Activated naive CD8-positive, alpha-beta T cell treated with anti-CD3 and anti-CD28 coated beads for 36 hours (primary cell): ENCODE measurements at places on chromosomes 16 and 17. TPM values are rescaled to one million over a fixed set of nuclear protein-coding genes. Genes with fewer than 3 reads are reported as not detected.

DNA sequence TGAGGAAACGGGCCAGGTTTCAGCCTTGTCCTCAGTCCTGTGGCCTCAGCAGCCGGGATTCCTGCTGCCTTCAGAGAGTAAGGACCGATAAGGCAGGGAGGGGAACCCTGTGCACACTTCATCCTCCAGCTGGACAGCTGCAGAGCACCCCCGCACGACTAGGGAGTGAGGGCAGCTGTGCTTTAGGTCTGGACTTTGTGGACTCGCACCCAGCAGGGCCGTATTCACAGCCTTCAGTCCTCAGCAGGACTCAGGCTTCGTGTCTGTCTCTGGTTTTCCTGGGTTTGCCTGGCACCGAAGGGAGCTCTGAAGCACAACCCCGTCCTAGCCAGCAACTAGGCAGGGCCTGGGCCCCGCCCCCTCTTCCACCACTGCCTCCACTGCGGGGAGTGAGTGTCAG, 45.8 kb upstream of the CACNG5 start:
- DNase-seq: no peak

DNA sequence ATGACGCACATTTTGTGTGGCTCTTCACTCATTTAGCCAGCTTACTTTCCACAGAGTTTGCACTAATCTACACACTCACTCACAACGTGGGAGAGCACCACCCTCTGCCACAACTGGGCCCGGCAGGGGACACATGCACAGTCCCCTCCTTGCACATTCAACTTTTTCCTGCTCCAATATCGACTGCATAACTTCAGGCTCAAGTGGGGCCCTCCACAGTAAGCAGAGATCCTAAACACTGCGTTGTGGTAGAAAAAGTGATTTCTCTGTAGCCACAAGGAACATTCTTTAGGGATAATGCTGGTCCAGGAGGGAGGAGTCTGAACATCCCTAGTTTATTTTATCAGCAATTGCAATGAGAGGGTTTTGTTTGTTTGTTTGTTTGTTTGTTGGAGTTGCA, 40.0 kb downstream of the MRPS23 start:
- DNase-seq: no peak

- no peak for DNase-seq
These were observed 52.7 kb downstream of the ARSG start for GRCh38 chr17:68343976-68344375.

DNA sequence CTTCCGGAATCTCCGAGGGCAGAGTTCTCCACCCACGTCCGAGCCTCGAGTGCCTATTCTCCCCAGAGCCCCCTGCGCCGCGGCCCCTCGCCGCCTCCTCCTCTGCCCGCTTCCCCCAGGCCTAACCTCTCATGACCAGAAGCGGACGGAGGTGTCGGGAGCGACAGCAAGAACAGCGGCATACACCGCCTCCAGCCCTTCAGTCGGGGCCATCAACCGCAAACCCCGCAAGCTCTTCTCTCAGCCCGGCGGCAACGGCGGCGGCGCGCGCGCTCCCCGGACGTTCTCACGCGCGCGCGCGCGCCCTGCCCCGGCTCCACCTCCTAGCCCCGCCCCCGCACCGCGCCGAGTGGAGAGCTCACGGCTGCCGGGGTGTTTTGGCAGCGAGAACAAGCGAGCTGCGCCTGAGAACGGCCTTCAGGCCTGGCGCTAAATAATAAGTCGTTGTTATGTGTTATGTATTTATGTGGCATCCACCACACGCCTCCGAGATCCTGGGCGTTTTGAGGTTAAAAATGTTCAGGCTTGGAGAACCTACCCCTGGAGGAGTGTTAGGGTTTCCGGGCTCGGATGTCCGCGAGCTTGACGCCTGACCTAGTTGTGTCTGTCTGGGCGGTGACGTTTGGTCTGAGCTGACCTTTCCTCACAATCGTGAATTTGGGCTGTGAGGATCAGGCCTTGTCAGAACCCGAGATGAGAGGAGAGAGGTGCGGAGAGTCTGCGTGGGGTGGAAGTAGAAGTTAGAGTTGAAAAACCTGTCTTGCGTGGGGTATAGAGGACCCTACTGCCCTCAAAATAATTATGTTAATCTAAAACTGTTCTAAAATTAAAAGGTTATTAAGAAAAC, at the start of gene RNFT1:
TSS of gene RNFT1 (minus strand) at position 259 of the 847 bp plus-strand sequence. CDS start at position 182, 77 bp downstream.
- peak; percentile 93 for DNase-seq

DNA sequence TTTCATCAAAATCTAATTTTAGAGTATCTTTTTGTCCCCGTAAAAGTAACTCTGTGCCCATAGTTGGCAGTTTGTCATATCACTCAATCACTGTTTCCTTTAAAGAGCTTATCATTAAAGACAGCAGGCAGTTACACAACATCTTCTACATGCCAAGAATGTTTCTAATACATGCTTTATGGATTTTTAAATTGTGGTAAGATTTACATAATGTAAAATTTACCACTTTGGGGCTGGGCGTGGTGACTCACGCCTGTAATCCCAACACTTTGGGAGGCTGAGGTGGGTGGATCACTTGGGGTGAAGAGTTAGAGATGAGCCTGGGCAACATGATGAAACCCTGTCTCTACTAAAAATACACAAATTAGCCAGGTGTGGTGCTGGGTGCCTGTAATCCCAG, 687.2 kb downstream of the WWOX start:
- DNase-seq: no peak

DNA sequence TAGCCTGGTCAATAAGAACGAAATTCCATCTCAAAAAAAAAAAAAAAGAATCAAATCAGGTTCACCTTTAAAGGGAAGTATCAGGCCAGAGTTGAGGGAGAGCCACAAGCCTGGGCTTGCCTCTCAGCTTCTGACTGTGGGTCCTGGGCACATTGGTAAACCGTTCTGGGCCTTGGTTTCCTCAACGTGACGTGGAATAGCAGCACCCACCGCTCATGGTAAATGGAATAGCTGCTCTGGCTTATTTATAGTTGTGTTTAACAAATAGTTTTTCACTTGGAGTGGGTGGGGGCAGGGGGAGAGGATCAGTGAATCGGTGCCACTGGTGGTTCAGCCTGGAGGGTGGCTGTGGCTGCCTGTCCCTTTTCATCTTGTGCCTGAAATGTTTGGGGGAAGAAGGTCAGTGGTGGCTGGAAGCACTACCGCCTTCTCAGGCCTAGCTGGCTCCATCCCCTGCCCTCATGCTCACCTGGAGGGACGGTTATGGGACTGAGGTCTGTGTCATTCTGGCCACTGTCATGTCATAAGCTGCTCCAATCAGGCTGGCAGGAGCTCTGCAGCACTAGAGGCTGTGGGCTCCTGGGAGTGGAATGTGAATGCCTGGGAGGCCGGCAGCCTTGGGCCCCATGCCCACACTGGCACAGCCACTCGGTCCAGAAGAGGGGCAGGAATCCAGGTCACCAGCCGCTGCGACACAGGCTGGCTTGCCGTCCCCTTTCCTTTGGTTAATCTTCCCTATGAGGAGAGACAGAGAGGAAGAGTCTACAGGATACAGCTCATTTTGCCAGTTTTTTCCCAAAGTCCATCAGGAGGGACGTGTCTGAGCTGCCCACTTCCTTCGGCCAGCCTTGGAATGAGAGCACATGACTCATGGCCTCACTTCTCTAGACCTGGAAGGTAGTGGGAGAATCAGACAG, 27.0 kb downstream of the CCR7 start:
- DNase-seq: no peak

DNA sequence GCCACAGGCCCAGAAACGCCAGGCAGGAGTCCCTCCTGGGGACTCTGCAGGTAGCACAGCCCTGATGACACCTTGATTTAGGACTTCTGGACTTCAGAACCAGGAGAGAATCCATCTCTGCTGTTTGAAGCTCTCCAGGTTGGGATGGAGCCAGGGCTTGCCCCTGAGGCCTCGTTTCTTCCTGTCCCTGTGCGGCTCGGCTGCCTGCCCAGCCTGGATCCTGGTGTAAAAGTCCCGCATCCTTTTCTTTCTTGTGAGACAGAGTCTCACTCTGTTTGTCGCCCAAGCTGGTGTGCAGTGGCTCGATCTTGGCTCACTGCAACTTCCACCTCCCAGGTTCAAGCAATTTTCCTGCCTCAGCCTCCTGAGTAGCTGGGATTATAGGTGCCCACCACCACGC, 17.9 kb upstream of the CBX4 start:
- DNase-seq: no peak

DNA sequence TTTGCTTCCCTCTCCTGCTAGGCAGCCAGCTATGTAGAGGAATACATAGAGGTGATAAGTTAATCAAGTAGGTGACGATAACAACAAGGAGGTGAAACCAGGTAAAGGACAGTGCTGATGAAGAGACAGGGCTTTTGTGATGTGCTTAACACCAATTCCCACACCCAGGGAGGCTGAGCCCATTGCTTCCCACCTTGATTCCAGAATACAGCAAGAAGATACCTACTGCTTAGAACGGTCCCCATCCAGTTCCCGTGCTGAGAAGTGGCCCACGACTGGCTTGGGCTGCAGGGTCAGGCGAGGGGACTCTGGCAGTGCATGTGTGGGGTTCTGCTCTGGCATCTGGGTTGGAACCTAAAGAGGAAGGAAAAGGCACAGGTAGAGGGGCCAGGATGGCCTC, 16.1 kb upstream of the GFAP start:
- DNase-seq: no peak

DNA sequence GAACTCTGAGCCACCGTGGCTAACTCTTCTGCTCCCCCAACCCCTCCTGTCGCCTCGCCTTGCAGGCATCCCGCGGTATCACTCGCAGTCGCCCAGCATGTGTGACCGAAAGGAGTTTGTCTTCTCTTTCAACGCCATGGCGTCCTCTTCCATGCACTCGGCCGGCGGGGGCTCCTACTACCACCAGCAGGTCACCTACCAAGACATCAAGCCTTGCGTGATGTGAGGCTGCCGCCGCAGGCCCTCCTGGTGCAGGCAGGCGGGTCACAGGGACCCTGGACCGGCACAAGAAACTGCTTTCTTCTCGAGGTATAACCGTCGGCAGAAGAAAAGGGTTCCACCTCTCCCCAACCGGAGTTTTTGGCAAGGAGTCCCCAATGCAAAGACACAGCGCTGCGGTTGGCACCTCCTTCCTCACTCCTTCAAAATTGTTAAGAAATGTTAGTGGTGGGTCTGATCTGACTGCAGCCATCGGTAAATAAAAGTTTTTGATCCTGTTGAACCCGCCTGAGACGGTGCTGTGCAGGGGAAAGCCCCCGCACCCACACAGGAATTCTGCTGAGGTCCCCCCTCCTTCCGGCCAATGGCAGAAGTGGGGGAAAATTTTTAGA, 2.6 kb downstream of the FOXF1 start:
- no peak for DNase-seq

DNA sequence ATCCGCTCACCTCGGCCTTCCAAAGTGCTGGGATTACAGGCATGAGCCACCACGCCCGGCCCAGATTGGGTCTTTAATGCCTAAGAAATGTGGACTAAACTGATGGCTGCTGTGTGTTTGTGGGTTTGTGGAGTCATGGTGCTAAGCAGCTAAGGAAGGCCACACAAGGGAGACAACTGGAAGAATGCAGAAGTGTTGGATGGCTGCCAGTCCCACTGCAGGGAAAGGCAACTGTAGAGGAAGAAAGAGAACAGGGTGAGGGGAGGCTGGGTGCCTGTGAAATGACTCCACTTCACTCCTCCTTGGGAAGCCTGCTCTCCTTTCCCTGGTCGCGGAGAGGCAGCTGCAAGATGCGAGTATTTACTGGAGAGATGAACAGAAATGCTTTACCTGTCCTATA, 23.5 kb upstream of the SIAH1 start:
- no peak for DNase-seq

DNA sequence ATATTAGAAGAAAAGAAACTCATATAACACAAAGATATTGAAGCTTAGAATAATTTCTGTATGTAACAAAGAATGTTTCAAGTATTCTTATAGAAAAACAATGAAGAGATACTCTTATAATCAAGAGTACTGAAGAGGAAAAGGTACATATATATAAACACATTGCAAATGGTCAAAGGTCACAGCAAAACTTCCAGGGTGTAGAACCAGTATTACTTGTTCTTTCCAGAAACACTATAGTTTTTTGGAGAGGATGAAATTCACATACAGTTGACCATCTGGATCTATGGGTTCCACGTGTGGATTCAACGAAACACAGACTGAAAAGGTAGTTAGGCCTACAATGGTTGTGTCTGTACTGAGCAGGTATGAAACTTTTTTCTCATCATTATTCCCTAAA, 22.6 kb downstream of the PRPSAP1 start:
- DNase-seq: no peak

DNA sequence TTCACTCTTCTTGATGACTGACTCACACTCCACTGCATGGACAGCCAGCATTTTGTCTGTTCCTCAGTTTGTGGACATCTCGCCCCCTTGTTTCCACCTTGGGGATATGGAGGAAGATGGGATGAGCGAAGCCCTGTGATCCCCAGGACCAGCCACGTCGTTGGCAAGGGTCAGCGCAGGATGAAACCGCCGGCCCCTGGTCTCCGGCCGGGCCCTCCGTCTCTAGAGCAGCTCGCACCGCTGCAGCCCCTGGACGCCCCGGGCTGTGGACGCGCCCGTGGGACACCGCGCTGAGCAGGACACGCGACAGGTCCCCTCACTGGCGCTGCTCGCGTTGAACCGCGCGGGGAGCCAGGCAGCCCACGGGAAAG, 604 bp upstream of the ZC3H18 start:
- DNase-seq: no peak

DNA sequence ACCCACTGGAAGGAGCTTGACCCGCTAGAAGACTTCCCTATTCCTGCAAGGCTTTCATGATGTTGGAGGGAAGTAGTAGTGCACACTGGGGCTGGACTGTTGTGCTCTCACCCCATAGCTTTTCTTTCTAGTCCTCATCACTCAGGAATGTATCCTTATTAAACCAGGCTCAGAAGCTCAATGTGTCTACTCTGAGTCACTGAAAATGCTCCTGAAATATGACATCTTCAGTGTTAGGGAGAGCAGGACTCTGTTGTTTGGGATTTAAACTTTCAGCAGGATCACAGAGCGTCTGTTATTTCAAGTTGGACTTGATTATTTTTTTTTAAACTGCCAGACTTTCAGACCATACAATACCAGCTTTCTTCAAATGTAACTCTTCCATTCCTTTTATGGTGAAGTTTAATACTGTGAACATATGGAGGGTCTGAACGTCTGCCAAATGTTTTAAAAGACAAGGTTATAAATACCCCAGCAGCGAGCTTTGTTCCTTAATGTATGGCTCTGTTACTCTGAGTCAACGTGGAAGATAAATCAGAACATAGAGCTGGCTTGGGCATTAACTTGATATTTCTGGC, 257.5 kb downstream of the CDH11 start:
- no peak for DNase-seq

- no peak for DNase-seq
These were observed 16.9 kb downstream of the GRIN2C start for GRCh38 chr17:74842599-74843351.

GRCh38 chr17:16622540-16623277, 30.9 kb downstream of the ZNF624 start:
- DNase-seq: no peak

GRCh38 chr17:83078378-83079351, 744 bp upstream of the METRNL start:
- DNase-seq: peak; percentile 25

- no peak for DNase-seq
These were observed 11.2 kb downstream of the NAA60 start for GRCh38 chr16:3454631-3455147.

WSCD1 gene
- 0.20 TPM for total RNA-seq

NPIPB6 gene
- not detected for total RNA-seq

CORO7 gene
- 66.2 TPM for total RNA-seq

PRAC2 gene
- not detected for total RNA-seq

SHCBP1 gene
- 41.6 TPM for total RNA-seq
